ENCODE measurements at places on chromosomes 7 and 10.

DNA sequence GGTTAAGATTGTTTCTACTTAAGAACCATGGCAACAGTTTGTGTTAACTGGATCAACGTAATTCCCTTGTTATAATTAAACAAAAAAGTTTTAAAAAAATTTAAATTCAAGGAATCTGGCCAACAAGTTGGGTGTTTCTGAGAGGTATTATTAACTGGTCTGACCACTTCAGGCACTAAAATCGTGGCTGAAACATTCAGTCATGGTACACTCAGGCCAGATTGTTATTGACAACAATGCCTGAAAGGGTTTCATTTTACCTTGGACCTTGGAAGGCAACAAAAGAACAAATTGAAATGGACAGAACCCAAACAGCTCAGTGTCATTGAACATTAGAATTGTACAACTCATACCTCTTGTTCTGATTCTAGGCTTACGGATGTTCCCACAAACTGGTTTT, 103.3 kb upstream of the ARMC3 start:
- no peak for DNase-seq

DNA sequence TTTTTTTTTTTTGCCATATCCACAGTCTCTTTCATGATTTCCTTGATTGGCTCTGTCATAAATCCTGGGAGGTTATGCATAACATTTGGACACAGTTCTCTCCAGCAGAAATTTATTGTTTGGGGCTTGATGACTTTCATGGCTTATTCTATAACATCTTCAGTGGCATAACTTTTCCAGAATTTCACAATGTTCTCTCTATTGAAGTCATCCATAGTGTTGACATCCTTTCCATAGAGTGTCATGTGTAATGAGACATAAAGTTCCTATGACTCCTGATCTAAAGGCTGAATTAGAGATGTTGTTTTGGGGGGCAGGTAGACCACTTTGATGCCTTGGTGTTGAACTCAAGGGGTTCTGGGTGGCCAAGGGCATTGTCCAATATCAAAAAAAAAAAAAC, 36.7 kb upstream of the STK17A start:
- no peak for DNase-seq

- no peak for DNase-seq
These were observed 156.5 kb upstream of the AGR3 start for GRCh38 chr7:17038160-17038782.

DNA sequence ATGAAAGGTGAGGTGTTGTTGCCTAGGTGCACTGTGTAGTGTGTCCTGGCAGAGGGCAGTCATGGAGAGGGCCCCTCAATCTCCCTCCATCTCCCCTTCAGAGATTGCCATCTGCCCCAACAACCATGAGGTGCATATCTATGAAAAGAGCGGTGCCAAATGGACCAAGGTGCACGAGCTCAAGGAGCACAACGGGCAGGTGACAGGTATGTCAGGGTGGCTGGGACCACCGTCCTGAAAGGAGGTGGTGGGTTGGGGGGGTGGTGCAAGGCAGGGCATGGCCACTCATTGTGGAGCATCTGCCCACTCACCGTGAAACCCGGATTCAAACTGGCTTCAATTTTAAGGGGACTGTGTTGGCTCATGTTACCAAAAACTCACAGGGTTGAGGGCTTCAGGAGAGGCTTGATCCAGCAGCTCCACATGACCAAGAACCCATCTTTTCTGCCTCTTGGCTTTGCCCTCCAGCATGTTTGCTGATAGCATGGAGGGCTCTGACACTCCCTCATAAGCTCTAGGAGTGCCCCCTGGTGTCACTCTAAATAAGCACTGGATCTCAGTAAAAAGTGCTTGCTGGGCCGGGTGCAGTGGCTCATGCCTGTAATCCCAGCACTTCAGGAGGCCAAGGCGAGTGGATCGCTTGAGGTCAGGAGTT, 12.2 kb downstream of the ARPC1B start:
- no peak for DNase-seq

DNA sequence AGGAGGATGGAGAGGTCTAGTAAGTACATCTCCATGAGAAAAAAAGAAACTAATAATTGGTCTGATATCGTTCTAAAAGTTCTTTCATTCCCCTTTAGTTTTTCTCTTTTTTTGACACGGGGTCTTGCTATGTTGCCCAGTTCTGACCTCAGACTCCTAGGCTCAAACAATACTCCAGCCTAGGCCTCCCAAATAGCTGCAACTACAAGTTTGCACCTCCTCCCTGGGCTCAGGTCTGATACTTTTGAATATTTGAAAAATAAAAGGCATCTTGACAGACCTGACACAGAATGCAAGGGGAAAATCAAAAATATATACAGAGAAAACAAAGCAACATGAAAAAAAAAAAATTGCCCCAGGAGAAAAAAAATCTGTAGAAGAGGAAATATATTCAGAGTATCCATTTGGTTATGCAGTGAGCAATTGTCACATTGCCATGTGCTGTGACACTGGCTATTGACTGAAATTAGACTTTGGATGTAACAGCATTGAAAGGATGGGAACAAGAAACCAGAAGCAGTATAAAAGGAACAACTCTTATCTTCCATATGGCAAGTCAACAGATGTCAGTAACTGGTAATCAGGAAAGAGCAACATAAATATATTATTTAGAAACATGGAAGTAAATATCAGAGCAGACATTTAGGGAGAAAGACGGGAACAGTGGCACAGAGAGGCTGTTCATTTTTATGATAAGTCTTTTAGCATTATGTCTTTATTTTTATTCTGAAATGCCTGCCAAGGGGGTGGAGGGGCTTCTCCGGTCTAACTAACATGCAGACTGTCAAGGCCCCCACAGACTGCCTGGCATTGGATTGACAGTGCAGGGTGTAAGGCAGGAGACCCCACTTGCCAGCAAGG, 408.4 kb downstream of the PARD3 start:
- DNase-seq = no peak

- DNase-seq = no peak
These were observed 119.0 kb upstream of the EEPD1 start for GRCh38 chr7:36034020-36034419.

DNA sequence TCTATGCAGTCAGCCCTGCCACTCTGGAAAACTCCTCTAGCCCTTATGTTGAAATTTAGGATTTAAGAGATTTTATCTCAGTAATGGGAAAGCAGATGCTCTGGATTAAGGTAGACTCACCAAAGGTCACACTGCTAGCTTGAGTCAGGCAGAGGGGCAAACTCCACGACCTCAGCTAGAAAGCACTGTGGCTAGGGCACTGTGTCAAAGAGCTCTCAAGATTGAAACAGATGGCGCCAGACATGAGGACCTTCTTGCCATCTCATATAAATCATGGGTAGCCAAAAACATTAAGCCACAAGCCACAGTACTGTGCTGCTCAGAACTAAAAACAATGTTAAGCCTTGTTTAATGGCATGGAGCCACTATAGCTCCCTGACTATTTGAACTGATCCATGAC, 188.7 kb downstream of the DNAJC1 start:
- DNase-seq = no peak

GRCh38 chr10:1346201-1346600, 290.0 kb downstream of the WDR37 start:
- no peak for DNase-seq

- no peak for DNase-seq
These were observed 71.8 kb upstream of the EMX2 start for GRCh38 chr10:117470733-117471132.

DNA sequence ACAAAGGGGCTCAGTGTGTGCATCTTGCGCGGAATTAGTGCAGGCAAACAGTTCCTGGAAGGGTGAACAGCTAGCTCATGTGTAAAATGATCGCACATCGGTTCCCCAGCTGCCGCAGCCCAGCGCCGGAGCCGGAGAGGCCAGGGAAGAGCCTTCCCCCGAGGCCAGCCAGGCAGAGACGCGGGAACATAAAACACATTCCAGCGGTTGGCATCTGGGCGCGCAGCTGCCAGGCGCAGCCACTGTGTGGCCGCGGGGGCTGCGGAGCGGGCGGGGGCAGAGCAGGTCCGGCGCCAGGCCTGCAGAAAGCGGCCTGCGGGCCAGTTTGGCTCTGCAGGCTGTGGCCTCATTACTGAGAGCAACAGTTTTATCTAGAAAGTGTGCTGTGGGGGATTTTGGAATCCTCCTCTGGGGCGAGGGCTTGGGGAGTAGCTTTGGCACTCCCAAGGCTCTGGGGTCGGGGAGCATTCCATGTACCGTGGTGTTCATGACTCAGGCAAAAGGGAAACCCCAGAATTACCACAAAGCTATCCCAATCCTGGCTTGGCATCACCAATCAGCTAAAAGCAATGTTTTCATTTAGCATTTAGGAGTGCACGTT, 74.3 kb downstream of the SAMD9 start:
- peak; percentile 91 for DNase-seq

DNA sequence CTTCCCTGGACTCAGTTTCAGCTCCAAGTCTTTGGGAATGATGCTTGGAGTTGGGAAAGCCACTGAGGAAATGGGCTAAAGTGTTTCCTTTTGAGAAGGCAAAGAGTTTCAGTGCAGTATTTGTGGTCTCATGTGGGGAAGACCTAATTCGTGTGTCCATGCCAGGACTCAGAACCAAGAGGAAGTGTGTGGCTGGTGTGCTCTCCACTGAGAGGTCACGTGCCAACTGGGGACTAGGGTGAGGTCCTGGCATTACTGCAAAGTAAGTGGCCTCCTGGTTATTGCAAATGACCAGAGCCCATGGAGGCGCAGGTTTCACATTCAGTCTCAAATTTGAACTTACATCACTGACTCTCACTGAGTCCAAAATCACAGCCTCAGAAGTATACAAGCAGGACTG, 48.6 kb upstream of the ITPRID1 start:
- DNase-seq = no peak

DNA sequence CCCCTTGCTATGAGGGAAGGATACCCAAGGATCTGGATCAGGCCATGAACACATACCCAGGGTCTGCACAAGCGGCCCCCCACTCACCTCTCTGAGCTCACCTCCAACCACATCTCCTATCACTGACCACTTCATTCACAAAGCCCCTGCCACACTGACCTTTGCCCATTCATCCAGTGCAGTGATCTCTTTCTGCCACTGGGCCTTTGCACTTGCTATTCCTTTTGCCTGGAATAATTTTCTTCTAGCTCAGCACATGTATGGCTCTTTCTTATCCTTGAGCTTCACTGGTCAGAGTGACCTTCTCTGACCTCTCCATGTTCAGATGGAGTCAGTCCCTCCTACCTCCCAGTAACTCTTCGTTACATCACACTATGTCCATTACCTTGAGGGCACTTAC, 48.3 kb downstream of the ADRA2A start:
- no peak for DNase-seq

DNA sequence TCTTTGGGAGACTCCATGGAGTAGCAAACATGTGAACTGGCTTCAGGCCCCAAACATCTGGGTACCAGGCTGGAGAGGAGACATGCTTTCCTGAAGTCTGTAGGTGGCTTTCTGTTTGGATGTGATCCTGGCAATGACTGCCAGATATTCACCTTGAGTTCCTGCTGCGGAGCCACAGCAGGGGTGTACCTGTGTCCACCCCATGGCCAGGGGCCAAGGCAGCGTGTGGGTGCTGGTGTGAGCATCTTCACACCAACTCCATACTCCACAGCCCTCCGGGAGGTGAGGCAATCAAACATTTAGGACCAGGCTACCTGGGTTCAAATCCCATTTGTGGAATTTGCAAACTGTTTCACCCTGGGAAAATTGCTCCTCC, 113.0 kb downstream of the ADCY1 start:
- no peak for DNase-seq

GRCh38 chr7:54546081-54546985, 4.2 kb downstream of the VSTM2A start:
- no peak for DNase-seq

GRCh38 chr10:30247704-30248103, 101.4 kb downstream of the MTPAP start:
- DNase-seq = no peak

- DNase-seq = no peak
These were observed 143.7 kb downstream of the CREB5 start for GRCh38 chr7:28556025-28556424.

DNA sequence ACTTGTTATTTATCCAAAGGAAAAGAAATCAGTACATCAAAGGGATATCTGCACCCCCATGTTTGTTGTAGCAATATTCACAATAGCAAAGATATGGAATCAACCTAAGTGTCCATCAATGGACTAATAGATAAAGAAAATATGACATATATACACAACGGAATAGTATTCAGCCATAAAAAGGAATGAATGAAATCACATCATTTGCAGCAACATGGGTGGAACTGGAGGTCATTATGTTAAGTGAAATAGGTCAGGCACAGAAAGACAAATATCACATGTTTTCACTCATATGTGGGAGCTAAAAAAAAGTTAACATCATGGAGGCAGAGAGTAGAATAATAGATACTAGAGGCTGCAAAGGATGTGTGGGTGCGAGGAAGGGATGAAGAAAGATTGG, 25.0 kb upstream of the KAT6B start:
- no peak for DNase-seq

DNA sequence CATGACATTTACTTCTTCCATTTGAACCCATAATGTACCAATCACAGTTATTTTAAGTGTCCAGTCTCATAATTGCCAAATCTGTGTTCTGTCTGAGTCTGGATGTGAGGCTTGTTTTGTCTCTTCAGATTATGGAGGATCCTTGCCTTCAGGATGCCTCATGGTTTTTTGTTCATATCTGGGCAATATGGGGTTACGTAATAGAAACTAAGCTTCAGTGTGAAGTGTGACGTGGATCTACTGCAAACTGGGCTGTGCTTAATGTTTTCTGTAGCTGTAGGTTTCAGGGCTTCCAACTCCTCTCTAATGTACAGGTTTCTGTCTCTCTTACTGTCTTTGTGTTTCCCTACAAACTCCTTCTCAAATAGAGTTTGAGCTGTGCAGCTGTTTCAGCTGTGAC, 223.7 kb upstream of the ADARB2 start:
- no peak for DNase-seq

DNA sequence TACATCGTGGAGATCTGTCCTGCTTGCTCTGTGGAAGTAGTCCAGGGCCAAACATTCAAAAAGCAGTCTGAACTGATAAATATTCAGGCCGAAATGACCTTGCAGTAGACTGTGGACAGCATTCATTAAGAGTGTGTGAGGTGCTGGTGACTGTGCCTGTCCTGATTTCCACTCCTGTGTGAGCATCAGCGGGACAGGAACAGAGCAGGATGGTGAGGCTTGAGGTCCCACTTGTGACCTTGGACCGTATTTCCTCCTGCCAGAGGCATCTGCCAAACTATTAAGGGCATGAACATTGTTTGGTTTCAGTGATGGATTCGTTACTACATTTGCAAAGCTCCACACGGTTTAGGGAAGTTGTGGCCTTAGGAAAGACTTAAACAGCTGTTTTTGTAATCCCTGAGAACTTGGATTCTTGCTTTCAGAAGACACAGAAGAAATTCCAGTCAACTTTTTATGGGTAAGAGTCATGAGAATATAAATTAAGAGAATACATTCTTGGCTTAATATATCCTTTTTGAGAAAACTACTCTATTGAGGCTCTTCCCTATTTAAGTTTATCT, 32.8 kb downstream of the CCNY start:
- DNase-seq = no peak

- no peak for DNase-seq
These were observed 30.8 kb downstream of the KCNH2 start for GRCh38 chr7:150947241-150947745.

Measured in fibroblast of skin of left quadriceps (primary cell).